Bone marrow (tissue), 2 donors: ENCODE measurements at places on chromosomes 4 and X.
A peak's percentile ranks its signal among the peaks of the same experiment; 100 is the strongest.

GRCh38 chr4:99201690-99202089 lies 17.4 kb downstream of the ADH6 start:
- no peak for DNase-seq

DNA sequence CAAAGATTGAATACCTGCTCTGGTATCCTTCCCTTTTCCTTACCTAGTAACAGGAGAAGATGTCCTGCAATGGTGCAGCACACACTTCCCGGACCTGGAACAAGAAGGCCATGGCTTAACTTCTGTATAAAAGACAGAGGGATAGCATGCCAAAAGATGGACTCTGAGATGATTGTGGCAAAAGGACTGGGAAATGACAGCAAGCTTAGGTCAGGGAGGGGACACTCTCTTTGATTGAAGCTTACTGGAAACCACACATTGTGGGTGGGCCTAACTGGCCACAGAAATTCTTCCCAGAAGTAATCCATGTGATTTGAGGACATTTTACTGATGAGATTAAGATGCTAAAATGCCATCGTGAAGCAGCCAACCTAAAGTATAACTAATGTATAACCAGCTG lies 71.0 kb upstream of the OTUD4 start:
- DNase-seq: no peak

DNA sequence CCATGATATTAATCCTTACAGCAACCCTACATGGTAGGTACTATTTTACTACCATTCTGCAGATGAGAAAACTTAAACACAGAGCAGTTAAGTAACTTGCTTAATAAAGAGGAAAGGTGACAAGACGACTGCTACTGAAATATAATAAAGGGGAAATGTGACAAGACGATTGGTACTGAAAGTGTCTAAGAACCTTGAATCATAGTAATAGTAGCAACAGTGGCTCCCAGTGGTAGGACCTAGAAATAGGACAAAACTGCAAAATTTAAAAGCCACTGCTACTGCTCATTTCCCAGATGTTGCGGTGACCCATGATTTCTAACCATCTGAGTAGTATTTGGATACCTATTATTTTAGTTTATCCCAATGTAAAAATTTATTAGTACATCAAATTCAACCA lies 89.5 kb downstream of the TASL start:
- no peak for DNase-seq

DNA sequence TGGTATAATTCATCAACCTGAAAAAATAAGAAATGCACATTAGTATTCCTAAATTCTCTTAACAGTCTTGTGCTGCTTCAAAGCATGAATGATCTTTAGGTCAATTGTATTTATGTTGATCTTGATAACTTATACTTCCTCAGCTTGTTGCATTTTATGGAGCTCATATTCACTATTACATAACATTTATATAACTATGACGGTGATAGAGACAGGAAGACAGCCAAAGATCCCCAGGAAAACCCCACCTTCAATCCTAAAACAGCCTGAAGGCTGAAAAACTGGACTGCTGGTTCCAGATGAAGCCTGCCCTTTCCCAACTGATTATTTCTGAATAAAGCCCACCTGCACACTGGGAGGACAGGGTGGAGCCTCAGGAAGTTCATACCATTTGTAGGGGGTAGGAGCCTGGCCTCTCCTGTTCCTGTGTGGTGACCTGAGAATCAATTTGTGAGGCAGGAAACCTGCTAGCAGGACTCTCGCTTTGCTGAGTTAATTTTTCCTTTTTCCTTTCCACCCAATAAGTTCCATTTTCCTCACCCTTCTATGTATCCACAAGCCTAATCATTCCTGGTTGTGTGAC lies 30.5 kb downstream of the MAGEC1 start:
- no peak for DNase-seq

DNA sequence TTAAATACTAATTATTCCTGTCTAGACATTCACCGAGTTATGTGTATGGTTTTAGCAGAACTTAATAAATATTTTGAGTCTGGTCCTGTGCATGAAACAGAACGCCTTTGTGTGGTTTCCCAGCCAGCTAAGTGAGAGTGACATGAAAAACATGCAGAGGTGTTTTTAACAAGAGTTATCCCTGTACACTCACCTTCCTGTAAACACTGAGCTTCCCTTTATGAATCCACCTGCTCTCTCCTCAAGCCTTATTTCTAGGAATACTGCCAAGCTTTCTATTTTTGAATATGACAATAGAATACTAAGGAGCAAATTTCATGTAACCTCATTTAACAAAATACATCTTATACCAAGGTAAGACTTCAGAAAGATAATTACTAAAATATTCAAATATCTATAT lies 270.3 kb upstream of the CTSO start:
- DNase-seq: no peak

- DNase-seq: no peak
Observed at GRCh38 chr4:8159537-8160232, 1.1 kb upstream of the ABLIM2 start.

GRCh38 chrX:134570899-134571298 lies 87.4 kb downstream of the PLAC1 start:
- peak; percentile 30 for DNase-seq

DNA sequence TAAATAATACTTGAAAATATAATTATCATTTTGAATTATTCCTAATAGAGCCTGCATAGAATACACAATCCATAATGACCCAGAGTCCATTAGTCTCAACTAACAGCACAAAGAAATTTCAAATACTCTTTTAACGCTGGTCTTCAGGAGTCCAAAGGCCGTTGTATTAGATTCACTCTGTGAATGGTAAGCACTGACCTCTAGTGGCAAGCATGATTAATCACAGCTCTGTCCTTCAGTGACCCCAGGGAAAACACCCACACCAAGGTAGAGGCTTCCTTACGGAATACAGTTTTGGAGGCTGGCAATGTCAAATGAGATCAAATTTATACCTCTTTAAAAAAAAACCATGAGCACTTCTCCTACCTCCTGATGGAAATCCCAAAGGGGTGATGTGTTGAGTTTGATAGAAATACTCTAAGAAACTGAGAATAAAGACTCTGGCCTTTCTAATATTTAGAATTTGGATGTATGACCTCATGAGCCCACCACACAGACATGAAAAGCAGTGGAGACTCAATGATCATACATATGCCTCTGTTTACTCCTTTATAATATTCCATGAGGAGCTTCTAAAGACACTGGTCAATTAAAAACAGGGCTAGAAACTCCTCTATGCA lies 147.2 kb upstream of the DKK2 start:
- DNase-seq: peak; percentile 12

DNA sequence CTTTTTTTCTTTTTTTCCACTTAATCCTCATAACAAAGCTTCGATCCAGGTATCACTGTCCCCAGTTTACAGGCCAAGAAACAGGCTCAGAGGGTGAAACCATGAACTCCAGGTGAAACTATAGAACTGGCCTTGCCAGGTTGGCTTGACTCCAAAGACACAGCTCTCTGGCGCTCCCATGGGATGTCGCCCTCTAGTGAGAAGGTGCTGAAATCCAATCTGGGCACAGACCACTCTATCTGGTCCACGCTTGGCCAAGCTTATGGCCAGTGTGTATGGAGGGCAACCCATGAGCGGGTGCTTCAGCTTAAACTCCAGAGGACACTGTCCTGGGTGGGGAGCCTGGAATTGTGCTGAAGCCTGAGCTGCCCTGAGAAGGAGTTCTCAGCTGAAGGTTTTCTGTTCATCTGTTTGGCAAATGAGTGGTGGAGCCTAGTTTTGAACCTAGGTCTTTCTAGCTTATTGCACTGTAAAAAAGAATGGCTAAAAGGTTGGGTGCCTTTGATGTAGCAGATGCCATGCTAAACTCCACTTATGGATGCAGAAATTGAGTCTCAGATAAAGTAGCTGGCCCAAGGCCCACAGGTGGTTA lies 70.5 kb downstream of the SEL1L3 start:
- DNase-seq: no peak

DNA sequence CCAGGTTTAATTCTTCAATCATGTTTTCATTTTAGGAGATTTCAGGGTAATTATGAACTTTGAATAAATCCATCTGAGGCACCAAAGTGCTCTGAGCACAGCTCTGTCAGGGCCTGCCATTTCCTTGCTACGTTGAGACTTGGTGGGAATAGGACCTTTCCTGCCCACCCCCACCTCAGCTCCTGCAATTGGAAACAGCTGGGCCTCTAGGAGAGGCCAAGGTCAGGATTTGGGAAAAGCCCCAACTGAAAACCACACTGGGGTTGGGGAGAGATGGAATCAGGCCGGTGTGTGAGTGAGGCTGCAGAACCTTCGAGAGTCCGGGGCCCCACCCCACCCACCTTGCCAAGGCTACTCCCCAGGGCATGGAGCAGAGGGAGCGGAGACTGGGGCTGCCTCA lies 212.7 kb upstream of the BCOR start:
- no peak for DNase-seq

GRCh38 chr4:182858711-182859110 lies 58.5 kb downstream of the DCTD start:
- no peak for DNase-seq

DNA sequence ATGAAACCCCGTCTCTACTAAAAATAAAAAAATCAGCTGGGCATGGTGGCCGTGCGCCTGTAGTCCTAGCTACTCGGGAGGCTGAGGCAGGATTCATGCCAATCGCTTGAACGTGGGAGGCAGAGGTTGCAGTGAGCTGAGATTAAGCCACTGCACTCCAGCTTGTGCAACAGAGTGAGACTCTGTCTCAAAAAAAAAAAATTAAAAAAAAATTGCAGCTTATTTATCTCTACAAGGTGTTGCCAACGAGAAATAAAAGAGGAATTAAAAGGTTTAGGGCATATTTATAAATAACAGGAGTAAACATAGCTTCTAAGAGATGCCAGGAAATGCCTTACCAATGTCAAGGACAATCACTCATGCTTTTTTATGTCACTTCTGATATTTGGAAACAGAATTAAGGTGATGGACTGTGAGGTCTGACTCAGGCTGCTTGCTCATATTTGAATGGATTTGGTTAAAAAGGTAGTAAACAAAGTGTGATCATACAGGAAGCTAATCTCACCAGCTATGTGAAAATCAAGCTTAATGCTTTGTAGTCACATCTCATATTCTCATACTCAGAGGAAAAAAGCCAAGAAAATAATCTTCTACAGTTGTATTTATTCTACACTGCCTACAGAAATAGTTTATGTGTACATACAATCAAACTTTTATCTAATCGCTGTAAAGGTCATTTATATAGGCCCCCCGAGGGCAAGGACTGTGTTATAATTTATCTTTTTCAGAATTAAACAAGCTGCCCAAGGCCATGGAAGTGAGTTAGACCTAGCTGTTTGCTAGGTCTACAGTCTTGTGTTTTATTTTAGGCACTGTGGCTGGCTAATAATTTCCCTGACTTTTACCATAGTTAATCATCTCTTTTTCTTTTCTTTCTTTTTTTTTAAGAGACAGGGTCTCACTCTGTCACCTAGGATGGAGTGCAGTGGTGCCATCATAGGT lies 61.1 kb upstream of the RBMX start:
- no peak for DNase-seq

DNA sequence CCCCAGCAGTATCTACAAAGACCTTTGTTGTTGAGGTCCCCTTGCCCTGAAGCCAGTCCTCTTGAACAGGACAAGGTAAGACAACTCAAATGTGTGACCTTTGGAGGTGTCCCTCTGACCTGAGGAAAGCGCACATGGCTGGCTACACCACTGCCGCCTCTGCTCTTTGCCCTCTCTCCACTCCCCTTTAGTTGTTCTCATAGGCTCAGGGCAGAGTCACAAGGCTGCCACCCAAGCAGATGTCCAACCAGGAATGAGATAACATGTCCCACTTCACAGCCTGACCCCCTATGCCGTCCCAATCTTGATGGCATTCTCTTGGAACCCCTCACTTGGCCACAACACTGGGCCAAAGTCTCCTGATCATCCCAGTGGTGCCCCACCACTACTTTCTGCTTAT lies 46.3 kb downstream of the APLN start:
- no peak for DNase-seq

- no peak for DNase-seq
Observed at GRCh38 chr4:168847771-168848502, 162.1 kb downstream of the CBR4 start.

- DNase-seq: no peak
Observed at GRCh38 chr4:162510115-162510514, 346.3 kb upstream of the FSTL5 start.

- no peak for DNase-seq
Observed at GRCh38 chr4:118931786-118932185, 43.1 kb downstream of the SYNPO2 start.

DNA sequence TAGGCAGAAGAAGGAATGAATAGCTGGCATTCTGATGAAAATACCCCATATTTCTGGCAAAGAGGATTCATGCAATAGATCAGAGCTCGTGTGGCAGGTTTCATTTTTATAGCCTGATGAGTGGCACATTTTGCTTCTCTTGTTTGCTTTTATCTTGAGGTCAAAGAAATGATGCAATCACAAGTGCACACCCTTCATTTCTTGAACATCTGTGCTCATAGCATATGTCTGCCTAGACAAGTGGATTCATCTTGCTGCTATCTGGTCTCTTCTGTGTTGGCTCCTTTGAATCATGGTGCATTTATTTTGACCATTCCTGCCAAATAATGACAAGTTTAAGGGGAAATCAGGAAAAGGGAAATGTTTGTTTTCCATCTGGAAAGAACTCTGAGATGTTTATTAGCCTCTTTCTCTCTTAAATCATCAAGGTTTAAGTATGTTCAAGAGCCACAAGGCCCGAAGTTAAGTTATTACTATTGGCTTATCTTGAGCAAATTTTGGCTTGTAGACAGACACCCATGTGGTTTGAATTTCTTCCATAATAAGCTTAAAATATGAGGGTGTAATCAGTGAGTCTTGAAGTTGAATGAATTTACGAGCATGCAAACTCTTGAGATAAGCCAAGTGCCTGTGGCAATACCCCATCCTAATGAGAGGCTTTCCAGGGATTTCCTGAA lies 59.3 kb upstream of the HS3ST1 start:
- DNase-seq: peak; percentile 32

GRCh38 chr4:65195002-65195401 lies 475.3 kb downstream of the EPHA5 start:
- no peak for DNase-seq

DNA sequence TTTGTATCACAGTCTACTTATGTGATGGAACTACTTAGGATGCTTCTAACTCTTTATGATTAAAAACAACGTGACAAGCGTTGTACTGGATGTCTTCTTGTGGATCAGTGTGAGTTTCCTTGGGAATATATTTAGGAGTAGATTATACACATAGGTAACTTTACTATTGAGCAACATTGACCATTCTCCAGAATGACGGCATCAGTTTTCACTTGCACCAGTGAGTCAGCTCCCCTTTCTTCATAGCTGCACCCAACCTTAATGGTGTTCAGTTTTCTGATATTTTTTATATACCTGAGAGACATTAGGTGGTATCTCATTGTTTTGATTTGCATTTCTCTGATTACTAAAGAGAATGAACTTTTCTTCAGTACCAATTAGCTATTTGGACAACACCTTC lies 343.9 kb downstream of the ADGRL3 start:
- no peak for DNase-seq

DNA sequence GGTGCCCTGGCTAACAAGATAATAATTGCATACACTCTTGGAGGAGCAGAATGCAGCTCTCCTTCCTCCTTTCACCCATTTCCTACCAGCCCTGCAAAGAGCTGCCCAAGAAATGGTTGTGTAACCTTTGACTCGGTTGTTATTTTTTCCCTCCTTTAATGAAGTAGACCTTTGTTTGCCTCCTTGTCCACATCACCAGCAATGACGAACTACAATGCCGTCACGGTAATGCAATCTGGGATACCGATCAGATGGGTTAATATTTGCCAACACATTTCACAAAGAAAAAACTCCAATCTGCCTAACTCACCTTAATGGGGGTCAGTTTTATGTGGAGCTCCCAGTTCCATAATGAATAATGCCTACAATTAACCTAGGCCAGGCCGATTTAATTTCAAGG lies 32.0 kb downstream of the GPRIN3 start:
- DNase-seq: no peak

- no peak for DNase-seq
Observed at GRCh38 chrX:136616987-136617685, 30.8 kb upstream of the CD40LG start.

- no peak for DNase-seq
Observed at GRCh38 chrX:19855700-19856381, 31.6 kb downstream of the SH3KBP1 start.
